Jurkat, Clone E6-1 (cell line): ENCODE measurements at places on chromosomes 16 and 17.
A peak's percentile ranks its signal among the peaks of the same experiment; 100 is the strongest.

- DNase-seq: no peak
Measured at GRCh38 chr17:3472137-3472536, 518 bp upstream of the SPATA22 start.

GRCh38 chr17:68790931-68791330 lies 164.3 kb downstream of the ABCA8 start:
- DNase-seq: no peak

- peak; percentile 69 for DNase-seq
Measured at GRCh38 chr16:66220702-66221101, 145.8 kb upstream of the CDH5 start.

DNA sequence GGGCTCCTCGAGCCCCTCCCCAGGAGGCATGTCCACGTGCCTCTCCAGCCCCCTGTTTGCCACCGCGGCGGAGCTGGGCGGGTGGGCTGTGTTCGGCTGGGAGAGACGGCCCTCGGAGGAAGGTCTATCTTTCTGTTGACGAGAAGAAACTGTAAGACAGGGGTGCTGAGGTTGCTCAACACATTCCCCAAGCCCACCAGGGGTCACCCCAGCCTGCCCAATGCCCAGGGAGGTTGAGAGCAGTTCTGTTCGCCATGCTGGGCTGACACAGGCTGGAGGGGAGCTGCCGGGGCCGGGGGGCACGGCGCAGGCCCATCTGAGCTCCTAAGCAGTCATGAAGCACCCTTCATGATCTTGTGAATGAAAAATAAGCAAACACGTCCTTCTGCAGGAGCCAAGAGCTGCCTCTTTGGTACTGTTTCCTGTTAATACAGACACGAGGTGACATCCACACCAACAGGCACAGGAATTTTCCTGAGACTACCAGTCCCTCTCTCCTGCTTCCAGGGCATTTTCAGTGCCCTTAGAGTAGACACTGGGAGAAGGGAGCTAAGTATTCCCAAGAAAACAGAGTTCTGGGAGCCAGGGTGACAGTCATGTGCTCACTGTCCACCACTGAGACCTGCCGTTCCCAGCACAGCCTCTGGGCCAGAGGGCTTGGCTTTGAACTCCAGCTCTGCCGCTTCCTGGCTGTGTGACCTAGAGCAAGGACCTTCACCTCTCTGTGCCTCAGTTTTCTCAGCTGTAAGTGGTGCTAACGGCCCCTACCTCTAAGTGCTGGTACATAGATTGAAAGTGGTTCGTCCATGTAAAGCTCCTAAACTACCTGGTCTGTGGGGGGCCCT lies 9.2 kb downstream of the UBALD2 start:
- DNase-seq: no peak

DNA sequence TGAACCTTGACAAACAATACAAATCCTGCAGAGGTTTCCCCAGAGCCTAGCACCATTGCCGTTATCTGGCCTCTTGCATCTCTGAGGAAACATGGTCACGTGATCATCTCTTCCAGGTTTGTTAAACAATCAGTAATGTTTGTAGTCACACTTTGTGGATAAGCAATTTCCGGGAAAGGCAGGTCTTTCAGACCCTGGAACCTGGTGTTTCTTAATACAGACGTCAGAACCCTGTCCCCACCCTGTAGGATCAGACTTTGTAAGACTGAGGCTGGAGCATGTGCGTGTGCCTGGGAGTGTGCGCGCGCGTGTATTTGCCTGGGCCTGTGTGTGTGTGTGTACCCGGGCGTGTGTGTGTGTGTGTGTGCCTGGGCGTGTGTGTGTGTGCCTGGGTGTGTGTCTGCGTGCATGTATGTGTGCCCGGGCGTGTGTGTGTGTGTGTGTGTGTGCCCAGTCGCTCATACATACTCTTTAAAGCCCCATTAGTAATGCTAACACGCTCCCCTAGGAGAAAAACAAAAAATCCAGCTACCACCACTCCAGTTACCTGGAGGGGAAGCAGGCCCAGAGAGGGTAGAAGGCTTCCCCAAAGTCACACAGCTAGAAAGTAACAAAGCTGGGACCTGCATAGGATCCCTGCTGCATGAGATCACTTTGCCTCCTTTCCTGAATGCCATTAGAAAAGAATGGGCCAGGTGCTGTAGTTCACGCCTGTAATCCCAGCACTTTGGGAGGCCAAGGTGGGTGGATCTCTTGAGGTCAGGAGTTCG lies 5.3 kb downstream of the CTNS start:
- no peak for DNase-seq

DNA sequence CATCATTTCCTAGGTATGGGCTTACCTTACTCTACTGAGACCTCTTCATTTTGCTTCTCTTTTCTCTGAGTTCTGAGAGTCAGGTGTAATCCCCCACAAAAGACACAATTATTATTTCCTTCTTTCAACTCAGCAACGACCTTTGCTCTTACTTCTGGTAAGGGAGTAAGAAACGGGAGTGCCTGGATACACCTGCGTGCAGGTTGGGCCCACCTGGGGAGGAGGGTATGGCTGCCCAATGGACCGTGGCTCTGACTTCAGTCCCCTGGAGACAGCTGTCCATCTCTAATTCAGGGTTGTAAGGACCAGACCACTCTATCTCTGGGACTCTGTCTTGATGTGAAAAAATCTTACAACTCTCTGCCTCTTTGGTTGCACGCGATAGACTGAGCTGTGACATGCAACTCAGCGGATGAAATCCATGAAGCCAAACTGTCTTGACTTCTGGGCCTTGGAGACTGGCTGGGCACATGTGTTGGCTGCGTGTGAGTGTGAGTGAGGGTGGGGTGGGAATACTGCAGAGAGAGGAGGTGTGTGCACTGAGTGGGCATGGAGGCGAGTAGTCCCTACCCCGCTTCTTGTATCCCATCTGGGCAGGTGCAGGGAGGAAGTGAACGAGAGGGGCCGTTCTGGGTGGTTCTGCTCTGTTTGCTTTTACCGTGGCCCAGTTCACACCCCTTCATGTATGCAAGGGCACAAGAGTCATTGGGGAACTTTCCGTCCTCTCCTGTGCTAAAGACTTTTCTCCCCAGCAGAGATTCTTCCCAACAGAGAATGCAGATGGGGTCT lies 1.2 kb downstream of the TMEM238L start:
- no peak for DNase-seq

DNA sequence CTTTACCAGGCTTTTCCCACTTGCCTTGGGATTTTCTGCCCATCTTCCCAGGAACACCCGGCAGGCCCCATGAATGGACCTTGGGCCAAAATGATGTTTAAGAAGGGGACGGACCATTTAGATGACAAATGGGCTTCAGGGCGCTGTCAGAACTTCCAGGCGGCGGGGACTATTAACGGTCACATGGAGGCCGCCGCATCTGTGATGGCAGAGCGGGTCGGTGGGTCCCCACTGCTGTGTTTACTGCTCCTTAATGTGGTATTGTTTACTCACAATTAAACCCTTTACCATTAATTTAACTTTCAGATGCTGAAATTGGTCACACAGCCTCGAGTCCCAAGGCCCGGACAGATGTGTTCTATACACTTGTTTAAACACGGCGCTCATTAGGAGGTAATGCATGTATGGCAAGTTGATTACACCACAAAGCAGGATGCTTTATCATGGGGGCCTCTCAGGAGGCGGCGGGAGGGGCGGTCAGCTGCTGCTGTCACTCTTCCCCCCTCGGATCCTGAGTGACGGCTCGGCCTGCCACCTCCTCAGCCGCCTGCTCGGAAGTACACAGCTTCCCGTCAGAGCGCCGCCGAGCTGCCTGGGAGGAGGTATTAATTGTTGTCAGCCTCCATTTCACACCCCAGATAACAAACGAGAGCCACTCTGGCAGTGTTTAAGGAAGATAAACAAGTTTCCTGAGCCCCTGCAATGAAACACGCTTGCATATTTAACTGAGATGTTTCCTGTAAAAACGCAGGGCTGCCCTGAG lies 83.9 kb upstream of the IRX3 start:
- no peak for DNase-seq

DNA sequence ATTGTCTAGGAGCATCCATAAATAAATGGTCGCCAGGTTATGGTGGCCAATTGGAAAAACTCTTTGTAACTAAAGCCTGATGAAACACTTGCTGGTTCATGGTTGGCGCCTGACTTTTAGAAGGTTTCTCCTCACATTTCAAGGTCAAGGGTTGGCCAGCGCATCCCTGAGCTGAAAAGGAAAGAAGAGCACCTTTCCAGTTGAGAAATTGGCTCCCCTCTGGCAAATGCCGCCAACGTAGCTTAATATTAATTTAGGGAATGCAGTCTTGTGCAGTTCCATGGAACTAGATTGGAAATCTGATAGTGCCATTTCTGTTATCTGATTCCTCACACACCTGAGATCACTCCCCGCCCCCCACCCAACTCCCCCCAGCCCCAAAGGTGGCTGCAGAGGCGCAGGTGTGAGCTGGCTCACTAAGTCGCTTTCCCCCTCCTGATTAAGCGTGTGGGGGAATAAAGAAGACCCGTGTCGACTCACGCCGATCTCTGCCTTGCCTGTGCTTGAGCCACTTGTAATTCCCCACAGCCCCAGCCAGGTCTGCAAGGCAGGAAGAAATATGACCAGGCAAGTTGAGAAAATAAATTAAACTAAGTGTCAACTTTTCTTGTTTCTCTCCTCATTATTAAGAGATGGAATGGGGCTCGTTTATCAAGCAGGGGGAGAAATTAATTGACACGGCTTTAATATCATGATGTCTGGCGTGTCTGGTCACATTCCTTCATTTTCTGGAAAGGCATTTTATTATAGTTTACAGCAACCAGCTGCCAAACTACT lies 157.7 kb downstream of the CCDC182 start:
- DNase-seq: no peak

DNA sequence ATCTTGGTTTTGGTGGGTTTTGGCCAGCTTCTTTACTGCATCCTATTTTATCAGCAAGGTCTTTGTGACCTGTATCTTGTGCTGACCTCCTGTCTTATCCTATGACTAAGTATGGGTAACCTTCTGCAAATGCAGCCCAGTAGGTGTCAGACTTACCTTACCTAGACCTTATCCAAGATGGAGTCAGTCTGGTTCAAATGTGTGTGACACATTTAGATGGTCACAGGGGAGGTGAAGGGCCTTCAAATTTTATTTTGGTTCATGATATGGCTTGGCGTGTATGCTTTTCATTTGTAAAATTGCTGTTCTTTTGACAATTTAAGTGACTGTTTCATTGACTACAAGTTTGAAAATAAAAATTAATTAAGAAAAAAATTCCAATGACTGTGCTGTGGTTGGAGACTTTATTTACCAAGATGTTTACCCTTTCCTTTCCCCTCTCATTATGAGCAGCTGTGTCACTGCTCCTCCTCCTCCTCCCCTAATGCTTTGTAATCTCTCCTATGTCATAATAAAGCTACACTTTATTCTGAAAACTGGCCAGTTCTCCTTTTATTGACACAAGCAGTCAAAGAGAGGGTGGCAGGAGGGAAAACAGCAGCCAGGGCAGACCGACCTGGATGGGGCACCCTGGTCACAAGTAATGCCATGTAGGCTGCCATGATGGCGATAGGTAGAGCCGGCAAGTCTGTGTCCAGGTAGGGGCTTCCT lies 49.4 kb downstream of the TNFRSF13B start:
- peak; percentile 15 for DNase-seq

DNA sequence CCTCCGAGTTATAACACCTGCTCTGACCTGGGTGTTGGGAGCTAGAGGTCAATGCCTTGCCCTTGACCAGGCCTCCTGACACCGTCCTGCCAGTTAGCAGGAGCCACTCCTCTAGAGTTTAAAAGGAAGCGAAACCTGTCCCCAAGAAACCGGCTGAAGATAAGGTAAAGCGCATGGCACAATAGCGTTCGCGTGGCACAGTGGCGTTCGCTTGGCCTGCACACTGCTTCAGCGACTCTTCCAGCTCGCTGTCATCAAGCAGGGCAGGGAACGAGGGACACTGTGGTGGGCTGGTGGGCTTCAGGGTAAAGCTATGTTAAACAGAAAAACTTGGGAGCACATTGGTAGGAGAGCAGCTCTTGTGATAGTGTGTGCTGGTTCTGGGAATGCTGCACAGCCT lies 28.2 kb upstream of the ETV4 start:
- DNase-seq: no peak

DNA sequence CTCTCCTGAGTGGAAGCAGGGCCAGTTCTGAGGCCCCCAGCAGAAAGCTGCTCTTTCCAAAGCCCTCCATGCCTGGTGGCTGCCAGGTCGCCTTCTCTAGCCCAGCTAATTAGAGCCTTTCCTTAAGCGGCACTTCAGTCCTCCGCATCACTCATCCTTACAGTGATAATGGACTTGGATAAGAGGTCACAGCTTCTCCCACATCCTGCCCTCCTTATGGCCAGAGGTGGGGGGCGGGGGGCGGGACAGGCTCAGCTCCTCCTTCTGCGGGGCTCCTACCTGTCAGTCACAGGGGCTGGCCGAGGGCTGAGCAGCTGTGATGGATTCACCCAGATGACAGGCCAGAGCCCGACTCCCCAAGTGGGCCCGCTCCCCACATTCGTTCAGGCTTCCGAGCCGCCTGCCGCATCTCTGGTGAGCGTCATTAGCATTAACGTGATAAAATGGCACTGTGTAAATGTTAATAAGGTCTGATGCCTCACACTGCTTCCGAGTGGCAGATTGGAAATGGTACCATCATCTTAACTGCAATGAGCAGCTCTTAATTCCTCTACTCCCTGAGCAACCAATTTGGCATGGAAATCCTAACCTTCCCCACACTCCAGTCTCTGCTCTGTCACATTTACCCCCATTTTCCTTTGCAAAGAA lies 41.3 kb downstream of the GRIN2C start:
- no peak for DNase-seq

DNA sequence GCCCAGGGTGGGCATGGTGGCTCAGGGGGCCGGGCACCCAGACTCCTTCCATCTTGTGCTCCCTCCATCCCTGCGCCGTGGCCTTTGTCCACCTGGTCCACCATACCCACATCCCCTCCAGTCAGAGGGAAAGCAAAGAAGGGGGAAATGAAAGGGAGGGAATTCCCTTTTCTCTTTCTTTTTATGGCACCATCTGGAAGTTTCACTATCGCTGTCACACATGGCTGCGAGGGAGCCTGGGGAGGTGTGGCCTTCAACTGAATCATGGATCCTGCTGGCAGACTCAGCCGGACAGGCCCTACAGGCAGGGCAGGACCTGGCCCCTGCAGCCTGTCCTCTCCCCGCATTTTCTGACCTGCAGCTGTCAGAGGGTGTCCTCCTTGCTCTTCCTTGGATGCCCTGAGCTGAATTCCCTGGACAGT lies 6.2 kb downstream of the SLC12A3 start:
- DNase-seq: no peak

GRCh38 chr16:79283578-79283977 lies 317.0 kb downstream of the MAF start:
- no peak for DNase-seq
